ENCODE measurements at places on chromosomes 2 and 18.

DNA sequence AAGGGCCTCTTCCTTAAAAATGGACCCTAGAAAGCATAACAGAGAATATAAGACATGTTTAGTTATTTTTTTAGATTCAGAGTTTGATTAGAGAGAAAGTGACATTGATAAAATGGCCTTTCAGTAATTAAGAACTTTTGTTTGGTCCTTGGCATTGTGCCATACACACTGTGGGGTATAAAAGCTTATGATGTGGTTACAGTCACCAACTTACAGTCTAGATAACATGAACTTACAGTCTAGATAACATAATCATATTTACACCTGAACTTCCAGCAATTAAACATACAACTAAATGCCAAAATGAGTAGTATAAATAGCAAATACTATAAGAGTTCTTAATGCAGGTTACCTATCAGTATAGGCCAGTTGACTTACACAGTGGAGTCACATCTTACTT is 25.6 kb upstream of the EFEMP1 start:
- DNase-seq = no peak

- no peak for DNase-seq
Observed at GRCh38 chr18:73674125-73674865, 473.3 kb downstream of the FBXO15 start.

DNA sequence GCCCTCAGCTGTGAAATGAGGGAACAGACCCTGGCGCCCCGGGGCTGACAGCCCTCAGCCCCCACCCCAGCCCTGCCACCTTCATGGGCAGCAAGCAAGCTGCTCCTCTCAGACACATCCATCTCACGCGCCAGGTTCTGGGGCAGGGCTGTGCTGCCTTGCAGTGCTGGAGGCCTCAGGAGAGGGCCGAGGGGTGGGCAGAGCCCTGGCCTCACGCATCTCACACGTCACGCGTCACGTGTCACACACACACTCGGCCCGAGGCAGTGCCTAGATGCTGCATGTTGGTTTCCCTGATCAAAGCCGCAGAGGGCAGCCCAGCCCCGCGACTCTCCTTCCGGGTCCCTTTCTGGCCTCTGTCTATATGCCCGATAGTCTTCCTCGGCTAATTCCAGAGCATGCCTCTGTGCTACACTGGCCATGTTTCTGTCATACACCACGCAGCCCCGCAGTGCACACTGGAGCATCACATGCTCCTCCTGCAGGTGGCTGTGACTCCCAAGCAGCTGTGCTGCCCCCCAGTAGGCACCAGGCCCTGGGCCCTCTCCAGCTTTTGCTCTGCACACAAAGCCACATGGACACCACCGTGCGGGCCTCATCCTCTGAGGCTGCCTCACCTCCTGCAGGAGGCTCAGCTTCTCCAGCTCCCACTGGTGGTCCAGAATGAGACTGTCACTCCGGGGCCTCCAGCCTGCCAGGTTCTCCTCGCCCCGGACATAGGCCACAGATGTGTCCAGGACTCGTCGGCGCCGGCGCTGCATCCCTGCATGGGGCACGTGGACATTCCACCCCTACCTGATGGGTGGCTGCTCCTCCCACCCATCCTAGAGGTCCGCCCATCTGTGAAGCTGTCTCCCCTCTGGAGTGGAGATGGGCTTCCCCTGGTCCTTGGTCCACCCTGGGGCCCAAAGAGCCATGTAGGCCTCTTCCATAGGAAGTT is 31.4 kb downstream of the AQP12A start:
- no peak for DNase-seq

- no peak for DNase-seq
Observed at GRCh38 chr2:149020432-149020851, 18.1 kb upstream of the LYPD6B start.

DNA sequence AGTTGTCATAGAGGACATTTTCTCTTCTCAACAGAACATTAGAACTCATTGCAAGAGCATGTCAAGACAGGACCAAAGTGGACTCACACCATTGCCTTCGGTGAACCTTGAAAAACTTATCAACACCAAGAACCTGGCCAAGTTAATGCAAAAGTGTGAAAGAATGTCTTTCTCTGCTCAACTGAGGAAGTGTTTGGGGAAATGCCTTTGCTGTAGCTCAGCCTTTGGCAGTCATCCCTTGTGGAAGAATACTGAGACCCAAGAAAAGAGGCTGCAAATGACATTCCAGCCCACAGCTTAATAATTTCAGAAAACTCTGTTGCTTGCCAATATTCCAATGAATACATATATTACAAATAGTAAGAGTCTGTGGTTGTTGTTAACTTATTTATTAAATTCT is 728.8 kb upstream of the PIK3C3 start:
- peak; percentile 32 for DNase-seq

DNA sequence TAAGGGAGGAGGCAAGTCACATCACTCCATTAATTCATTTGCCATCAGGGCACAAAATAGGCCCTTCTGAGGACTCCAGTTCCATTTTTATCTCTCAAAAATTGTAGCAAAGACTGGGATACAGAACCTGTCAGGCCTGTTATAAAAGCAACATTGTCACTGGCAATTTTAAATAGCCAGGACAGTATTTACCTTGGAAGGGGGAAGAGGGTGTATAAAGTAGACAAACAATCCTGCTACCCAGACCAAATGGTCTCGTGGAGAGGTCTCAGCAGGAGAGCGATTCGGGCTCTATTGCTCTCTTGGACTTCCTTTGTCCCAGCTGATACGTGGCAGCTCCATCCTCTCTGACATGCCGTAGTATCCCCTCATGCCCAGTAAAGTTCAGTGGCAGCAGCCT is 740.3 kb upstream of the HS6ST1 start:
- DNase-seq = no peak

- no peak for DNase-seq
Observed at GRCh38 chr2:108923736-108924579, 65.1 kb downstream of the EDAR start.

DNA sequence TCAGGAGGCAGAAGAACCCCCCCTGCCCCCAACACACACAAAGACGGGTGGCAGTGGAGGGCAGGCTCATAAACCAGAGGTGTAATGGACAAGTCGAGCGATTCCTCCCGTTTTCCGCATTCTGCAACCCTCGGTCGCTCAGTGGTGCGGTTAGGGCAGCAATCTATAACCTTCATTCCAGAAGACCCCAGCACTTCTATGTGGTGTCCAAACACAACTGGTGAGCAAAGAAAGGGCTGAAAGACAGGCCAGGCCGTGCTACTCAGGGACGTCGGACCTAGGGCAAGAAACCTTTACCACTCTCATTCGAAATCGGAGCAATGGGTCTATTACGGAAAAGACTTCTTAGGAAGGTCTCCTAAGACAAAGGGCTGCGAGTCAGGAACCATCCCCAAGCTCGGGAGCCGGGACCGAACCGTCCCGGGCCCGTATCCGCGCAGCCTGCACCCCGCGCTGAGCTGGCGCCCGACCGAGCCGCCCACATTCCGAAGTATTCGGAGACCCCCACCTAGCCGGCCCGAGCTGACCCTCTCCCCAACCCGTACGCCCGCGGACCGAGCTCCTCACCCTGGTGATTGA is 568 bp downstream of the ARL5A start:
- DNase-seq = no peak

- DNase-seq = no peak
Observed at GRCh38 chr18:47999801-48000248, 69.4 kb upstream of the SMAD2 start.

DNA sequence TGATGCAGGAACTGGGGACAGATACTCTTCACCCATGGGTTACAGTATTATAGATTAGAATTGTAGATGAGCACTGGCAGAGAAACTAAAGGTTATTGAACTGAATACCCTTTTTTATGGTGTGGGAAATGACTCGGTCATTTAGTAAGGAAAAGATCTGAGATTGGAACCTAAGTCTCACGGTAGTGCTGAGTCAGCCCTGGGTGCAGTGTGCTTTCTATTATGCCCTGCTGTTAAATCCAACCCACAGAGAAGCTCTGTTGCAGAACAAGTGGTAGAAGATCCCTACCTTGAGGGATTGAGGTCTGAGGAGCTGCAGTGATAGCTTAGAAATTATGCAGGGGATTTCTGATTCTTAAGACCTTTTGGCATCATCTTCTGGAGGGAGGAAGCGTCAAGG is 12.7 kb downstream of the CCT7 start:
- no peak for DNase-seq

- no peak for DNase-seq
Observed at GRCh38 chr2:12094134-12094533, 347.7 kb downstream of the LPIN1 start.

DNA sequence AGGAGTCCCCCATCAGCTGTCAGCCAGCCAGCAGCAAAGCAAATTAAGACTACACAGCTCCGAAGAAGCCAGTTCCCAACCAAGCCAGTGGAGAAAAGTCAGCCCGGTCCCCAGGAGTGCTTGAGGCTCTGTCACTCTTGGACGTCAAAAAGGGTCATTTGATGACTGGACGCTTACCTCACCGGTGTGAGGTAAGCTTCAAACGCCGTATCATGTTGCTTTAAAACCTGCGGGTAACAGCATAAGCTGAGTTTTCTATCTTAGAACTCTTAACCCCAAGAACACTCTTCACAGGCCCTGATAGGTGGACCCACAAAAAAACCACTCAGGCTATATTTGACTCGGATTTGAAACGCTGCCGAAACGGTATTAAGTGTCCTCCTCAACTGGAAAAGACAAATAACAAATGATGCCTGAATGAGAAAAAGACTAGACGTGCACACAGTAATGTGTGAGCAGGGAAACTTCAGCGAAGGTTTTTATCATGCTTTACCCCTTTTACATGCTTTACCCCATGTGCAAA is 682 bp upstream of the LNPK start:
- no peak for DNase-seq

- DNase-seq = no peak
Observed at GRCh38 chr2:115165529-115166109, 723.2 kb downstream of the DPP10 start.

DNA sequence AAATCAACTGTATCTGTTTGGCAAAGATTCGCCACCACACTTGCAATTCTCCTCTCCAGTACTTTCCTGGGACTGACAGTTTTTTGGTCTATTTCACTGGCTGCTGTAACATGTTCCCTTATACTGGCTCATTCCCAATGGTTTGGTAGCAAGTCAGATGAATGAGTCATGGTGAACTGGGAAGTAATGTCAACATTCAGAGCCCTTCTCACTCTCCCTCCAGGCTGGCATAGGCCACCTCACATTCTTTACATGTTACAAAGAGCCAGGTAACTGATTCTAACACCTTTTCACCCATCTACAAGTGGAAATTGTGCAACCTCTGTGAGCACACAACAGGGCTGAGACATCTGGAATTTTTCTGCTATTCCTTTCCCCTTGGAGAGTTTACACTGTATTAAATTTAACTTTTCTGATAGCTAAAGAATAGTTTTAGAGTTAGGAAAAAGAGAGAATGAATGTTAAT is 111.3 kb upstream of the TLK1 start:
- peak; percentile 53 for DNase-seq

DNA sequence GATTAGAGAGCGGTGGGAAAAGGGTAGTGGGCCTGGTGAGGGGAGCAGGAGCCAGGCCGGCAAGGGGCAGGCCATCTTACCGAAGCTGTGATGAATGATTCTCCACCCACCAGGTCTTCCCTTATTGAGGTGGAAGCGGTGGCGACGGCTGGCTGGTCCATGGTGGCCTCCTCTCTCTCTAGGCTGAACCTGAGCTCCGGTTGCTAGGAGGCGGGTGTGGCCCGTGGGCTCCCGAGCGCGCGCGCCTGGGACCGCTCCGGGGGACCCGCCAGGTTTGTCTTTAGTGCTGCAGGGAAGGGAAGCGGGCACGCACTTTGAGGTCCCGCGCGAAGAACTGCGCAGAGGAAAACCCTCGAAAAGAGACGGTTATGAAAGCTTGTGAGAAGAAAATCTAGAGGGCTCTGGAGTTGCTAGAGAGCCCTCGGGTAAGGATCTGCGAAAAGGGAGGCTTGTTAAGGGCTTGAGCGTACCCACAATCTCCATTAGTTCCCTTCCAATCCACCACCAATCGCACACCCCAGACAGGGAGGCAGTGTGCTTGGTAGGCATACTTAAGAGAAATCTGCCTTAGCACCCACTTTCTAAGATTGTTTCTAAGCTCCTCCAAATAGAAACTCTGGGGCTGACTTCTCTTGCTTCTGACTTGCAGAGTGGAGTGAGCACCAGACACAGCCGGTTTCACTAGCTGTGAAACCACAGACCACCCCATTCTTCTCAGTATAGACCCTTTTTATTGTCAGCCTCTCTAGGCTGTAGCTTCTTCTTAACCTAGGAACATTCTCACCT is at the start of gene STPG4:
STPG4 (minus strand) TSS at position 218 of the 786 bp plus-strand sequence; CDS start at position 161, 57 bp downstream.
- no peak for DNase-seq

DNA sequence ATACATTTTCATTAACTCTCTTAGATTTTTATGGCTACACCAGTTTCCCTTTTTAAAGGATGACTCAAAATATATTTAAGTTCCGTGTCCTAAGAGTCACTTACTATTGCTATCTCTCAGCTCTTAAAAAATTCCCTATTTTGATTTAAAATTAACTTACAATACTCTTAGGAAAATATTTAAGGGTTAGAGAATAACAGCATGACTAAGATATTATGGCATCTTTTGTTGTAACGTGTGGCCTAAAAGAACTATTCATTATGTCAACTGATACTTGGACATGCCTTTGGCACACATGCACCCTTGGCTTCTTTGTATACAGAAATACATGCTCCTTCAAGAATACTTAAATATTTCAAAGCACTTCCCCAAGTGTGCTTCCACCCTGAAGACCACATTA is 42.3 kb downstream of the SCN3A start:
- peak; percentile 21 for DNase-seq

DNA sequence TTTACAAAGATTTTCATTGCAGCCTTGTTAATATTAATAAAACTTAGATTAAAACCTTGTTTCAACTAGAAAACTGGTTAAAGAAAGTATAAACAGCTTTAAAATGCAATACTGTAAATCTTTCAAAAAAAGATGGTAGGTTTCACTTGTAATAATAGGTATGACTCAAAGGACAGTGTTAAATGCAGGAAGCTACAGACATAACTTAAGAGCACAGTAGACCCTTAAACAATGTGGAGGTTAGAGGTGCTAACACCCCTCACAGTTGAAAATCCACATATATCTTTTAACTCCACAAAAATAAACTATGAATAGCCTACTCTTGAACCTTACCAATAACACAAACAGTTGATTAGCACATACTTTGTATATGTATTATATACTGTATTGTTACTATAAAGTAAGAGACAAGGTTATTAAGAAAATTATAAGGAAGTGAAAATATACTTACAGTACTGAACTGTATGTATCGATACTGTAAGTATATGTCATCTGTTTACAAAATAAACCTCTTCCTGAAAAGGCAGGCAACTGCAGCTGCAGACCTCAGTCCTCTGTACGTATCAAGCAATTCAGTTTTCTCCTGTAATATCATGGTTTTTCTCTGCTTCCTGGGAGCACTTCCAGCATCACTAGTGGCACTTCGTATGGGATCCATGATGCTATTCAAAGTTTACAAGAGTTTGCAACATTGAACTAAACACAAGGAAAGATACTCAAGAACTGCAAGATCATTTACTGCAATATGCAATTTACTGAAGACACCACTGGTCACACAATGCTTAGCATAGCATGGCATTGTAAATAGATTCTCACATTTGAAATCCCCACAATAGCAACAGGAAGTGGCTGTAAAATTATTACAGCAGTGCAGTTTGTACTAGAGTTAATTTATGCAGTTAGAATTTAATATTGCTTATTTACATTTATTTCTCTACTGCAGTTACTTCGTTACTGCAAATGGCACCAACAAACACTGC is 610.5 kb upstream of the LRRTM4 start:
- DNase-seq = no peak

GRCh38 chr18:78818495-78818894 is 161.1 kb upstream of the SALL3 start:
- DNase-seq = no peak
